NCI-H510A (cell line): ENCODE measurements at places on chromosomes 1 and 21.

DNA sequence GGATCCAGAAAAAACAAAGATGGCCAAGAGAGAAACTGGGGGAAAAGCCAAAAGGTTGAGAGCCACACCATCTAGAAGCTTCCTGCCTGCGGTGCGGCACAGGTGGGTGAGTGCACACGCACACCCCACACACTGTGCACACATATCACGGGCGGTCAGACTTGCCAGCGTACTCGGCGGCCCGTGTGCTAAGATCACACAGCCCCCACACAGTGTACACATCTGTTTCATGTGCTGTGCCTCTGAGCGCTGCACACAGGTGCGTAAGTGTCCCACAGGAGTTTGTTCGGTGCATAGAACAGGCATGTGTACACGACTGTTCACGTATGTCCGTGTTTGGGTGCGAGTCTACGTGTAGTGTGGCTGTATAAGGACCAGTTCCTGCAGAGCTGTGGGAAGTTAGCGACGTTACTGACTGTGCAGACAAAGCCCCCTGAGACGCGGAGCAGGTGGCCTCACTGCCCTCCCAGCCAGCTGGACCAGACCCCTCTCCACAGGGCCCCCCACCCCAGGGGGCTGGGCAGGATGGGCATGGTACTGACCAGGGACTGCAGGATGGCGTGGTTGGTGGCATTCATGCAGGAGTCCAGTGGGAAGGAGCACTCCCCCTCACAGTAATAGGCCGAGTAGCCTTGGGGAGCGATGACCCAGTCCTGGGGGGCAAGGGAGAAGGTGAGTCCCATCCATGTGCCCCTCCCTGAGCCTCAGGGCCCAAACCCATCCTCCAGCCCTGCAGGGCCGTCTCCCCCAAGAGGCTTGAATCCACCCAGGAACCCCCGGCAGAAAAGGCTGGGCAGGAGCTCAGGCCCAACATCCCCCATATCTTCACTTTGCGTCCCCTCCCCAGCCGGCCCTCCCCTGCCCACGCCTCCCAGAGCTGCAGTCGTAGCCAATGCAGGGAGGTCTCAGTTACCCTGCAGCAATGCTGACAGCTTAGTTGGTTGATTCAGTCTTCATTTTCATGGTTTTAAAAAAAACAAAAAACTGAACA, 8.3 kb downstream of the OXCT2 start:
- DNase-seq: no peak

GRCh38 chr1:198932351-198932991, 293.6 kb downstream of the PTPRC start:
- DNase-seq: no peak

- DNase-seq: no peak
Measured at GRCh38 chr21:34557261-34557660, 45.3 kb upstream of the KCNE1 start.

DNA sequence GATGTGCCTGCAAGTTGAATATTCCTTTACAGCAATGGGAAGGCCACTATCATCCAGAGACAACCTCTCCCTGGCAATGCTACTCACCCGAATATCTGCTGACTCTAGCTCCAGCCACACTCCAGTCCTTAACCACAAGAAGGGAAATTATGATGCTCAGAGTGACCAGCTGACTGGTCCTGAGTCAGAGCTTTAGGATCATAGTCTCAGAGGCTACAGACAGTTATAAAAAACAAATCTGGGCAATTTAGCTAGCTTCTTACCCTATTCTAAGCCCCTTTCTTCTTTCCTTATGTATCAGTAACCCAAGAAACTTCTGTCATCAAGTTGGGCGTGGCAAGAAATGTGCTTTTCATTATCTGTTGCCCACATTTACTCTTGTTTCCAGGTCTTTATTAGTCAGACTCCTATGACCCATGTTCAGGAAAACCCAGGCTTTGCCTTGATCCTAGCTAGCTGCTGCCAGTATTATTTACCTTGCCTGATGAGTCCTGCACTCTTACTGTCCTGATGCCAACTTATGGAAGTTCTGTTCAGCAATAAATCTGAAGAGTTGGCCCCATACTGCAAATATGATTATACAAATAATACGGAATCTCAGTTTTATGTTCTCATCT, 207.0 kb downstream of the TTLL7 start:
- DNase-seq: no peak

GRCh38 chr1:112888630-112889029, 67.4 kb downstream of the SLC16A1 start:
- no peak for DNase-seq

DNA sequence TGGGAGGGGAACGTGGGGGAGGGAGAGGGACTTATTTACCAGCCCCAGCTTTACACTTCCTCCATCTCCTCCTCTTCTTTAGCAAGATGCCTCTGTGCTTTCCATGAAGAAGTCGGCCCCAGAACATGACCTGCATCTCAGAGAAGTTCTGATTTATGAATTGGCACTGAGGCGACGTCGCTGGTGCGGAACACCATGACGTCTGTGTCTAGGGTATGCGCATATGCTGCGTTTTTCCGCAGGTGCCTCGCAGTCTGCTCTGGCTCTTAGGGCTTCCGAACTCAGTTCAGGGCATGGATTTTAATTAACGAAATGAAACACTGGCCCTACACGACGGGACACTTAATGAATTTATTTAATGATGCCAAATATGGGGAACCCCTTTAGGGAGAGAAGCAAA, 510.3 kb downstream of the SMYD3 start:
- DNase-seq: no peak

DNA sequence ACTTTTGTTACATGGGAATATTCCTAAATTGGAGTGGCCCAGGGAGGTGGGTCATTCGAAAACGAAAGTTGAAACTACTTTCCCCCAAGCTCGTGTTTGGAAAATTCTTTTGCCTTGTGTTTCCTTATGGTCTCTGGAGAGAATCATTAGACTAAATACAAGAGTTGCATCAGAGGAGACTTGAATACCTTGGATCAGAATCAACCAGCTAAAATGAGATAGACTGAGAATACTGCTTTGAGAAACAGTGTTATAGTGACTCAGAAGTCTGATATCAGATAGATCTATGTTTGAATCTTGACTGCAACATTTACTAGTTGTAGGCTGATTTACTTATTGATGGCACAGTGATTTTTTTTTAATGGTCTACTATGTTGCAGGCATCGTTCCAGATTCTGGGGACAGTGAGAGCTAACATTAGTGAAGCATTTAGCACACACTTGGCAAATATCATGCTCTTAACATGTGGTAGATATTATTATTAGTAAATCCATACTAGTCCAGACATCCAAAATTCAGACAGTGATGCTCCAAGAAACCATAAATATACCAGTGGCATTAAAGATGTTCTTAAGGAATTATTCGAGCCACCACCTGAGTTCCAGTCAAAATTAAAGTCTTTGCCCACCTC, 12.9 kb upstream of the ACTN2 start:
- no peak for DNase-seq
